ENCODE measurements at places on chromosomes 4 and X.

DNA sequence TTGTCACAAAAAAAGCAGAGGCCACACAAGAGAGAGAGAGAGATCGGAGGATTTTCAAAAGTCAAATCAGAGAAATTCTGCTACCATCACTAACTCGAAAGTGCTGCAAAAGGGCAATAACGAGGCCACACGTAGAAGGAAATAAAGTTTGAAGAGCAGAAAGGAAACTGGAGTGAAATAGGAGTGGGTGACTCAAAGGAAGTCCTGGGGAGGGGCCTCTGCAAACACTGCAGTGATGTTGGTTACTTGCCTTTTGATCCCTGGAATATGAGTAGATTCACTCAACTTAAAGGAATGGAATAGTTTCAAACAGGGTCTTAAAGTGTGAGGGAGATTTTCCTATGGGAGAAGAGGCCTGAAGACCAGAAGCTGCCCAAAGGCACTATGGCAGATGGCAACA lies 663.4 kb upstream of the LCORL start:
- no peak for DNase-seq

DNA sequence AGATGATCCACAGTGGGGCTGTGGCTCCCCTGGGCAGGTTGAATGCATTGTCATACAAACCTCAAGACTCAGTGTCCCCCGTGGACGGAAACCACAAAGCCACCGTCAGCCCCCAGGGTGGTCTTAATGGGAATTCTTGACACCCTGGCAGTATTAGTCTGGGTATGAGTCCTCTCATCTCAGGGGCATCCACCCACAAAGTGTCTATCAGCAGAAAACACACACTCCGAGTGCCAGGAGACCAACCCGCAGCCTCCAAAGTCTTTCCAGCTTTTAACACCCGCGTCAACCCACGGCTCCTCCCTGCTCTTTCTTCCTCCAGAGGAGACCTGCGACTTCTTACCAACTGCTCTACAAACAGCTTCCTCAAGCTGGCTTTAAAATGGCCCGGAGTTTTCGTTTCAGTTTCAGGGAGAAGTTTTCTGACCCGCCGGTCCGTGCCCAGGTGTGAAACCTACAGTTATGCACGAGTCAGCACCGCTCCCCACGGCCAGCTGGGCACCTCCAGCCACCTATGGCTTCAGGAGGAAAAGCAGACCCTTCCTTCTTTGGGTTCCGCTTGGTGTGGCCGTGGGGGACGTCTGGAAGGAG lies 14.4 kb upstream of the ASMTL start:
- no peak for DNase-seq

DNA sequence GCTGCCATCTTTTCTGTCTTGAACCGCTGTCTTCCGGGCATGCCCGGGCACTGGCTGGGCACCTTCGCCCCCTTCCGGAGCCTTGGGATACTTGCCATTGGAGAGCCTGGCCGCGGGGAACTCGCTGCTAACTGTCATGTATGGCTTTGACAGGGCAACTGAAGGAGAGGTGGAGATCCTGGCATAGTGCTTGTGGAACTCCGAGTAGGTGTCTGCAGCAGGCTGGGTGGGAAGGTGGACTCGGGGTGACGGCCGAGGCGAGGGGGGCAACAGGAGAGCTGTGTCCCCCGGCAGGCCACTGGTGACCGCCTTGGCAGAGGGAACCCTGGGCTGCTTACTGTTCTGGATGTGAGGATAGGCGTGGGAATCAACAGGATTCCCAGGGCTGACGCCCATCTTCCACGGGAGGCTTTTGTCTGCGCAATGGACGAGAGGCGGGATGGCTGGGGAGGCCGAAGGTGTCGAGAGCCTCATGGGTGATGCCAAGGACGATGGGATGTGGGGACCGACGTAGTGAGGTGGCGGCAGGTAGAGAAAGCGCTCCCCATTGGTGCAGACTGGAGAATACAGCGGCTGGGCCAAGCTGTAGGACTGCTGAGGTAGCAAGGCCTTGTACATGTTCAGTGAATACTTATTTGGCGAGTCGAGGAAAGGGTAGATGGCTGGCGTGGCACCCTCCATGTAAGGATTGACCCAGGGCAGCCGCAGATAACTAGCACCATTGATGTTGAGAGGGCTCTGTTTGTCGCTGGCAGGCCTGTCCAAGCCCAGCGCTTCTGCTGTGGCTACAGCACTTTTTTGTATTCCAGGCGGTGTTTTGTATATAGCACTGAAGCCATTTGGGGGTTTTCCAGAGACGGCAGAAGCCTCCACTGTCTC lies 23.4 kb downstream of the BCOR start:
- no peak for DNase-seq

GRCh38 chr4:8107146-8107657 lies 51.4 kb downstream of the ABLIM2 start:
- DNase-seq, result no peak

GRCh38 chr4:184810720-184811119 lies 15.0 kb downstream of the ACSL1 start:
- no peak for DNase-seq

DNA sequence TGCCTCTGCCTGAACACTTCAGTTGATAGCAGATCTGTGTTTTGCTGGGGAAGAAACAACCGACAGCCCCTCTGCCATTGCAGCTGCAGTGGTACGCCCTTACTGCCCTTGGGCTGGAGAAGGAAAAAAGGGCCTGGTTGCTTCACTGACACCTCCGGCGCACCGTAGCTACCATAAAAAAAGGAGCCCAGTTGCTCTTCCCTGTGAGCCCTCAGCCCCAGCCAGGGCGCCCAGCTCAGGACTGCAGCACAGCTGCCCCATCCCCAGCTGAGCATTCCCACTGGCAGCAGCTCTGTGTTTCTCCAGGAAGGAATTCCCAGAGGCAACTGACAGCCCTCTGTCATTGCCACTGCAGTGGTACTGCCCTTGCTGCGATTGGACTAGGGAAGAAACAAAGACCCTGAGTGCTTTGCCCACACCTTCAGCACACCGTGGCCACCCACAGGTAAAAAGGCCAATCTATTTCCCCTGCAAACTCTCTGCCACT lies 142.7 kb downstream of the DKK2 start:
- no peak for DNase-seq

DNA sequence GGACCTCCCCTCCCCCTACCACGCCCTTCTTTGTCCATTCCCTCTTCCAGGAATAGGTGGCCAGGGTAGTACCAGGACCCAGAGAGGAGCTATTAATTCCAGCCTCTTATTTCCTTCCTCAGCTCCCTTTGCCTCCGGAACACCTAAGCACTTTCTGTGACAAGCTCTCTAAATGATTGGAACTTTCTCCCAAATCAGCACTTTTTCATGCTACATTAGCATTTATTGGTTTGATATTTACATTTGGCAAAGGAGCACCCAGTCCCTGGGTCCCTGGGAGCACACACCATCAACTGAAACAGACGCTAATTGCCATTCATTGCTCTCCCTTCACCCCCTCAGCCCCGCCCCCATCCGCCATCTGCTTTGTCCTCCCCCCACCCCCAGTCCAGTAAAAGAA lies 182.0 kb upstream of the BCOR start:
- DNase-seq, result no peak

DNA sequence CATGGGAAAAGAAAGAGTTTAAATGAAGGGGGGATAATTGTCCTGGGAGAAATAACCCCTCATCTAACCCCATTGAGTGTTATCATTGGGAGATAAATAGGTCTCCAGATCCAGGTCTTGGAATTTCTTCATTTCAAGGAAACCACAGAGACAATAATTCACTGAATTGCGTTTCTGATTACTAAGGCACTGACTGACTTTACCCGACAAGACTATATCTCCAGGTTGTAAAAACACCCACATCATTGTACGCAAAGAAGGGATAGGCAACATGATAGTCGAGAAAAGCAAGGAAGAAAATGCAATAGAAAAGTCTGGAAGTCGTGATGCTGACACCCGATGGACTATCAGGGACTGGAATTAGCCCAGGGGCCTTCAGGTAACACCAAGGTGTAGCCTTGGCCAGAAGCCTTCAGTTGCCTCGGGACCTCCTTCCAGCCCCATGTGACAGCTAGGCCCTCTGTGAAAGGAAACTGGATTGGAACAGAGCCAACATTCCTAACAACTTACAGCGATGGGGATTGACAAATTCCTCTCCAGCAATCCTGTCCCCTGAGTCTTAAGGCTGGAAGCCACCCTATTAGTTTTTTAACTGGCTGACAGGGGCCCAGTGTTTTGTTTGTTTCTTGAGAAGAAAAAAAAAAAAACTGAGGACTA lies 46.5 kb upstream of the RAB9B start:
- no peak for DNase-seq

DNA sequence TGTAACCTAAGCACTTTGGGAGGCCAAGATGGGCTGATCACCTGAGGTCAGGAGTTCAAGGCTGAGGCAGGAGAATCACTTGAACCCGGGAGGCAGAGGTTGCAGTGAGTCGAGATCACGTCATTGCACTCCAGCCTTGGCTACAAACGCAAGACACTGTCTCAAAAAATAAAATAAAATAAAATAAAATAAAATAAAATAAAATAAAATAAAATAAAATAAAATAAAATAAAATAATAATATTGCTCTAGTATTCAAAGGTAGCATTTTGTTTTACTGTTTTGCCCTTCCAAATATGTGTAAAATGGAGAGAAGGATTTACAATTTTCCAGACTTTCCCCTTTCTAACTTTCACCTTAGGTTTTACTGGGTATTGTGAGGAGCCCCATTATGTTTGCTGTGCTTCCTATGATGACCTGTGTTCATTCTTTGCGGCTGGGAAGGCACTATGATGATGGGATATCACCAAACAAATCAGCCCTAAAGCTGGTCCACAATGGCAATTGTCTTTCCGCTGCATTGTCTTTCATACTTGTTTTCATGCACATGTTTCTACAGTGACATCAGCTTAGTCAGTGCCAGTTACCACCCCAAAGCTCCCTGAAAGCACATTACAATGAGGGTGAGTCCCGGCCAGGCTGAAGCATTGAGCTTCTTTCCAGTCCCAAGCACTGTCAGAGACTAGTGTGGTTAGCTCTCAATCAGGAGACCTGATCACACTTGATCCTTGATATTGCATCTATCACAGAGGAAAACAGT lies 50.8 kb downstream of the DTHD1 start:
- no peak for DNase-seq

- no peak for DNase-seq
These were observed 38.6 kb downstream of the ALG13 start for GRCh38 chrX:111719426-111720210.

DNA sequence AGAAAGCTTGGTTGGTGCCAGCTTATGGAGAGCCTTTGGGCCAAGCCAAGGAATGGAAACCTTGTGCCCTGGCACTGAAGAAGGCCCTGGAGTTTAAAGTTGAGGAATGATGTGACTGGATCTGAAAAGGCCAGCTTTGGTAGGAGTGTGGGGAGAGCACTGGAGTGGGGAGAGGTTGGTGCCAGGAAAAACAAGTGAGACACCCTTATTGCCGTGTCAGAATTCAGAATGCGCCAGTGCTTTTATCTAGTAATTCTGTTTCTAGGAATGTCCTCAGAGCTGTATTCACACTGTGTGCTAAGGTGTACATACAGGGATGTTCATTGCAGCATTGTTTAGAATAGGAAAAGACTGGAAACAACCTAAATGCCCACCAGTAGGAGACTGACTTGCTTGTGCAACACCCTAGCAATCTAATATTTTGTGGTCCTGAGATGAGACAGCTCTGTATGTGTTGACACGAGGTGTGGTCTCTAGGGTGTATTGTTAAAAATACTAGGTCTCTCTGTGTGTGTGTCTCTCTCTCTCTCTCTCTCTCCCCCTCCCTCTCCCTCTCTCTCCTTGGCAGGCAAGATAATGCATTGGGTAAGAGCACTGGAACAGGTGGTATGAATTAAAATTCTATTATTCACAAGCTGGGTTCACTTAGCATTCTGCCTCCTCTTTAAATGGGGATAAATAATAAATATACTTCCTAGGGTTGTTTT lies 107.8 kb downstream of the GATB start:
- no peak for DNase-seq

DNA sequence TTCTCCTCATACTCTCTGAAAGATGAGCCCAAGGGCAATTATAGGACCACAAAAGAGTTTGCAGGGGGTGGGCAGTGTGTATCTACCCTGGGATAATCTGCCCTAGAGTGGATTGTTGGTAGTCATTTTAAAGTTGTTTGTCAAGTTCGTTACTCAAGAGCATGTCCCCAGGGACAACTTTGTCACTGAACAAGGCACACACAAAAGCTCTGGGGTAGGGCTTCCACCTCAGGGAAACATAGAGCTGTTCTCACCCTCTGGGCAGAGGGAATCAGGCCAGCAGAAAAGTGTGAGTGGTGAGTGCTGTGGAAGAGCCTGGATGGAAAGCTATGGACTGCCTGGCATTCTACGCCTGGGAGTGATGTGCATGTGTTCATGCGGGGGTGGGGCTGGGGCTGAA lies 23.3 kb upstream of the LEF1 start:
- no peak for DNase-seq

GRCh38 chrX:78513971-78514738 lies 145.0 kb downstream of the RTL3 start:
- no peak for DNase-seq

GRCh38 chrX:115525486-115525885 lies 35.5 kb upstream of the PLS3 start:
- no peak for DNase-seq

- no peak for DNase-seq
These were observed 29.5 kb downstream of the METTL14 start for GRCh38 chr4:118714682-118715081.

DNA sequence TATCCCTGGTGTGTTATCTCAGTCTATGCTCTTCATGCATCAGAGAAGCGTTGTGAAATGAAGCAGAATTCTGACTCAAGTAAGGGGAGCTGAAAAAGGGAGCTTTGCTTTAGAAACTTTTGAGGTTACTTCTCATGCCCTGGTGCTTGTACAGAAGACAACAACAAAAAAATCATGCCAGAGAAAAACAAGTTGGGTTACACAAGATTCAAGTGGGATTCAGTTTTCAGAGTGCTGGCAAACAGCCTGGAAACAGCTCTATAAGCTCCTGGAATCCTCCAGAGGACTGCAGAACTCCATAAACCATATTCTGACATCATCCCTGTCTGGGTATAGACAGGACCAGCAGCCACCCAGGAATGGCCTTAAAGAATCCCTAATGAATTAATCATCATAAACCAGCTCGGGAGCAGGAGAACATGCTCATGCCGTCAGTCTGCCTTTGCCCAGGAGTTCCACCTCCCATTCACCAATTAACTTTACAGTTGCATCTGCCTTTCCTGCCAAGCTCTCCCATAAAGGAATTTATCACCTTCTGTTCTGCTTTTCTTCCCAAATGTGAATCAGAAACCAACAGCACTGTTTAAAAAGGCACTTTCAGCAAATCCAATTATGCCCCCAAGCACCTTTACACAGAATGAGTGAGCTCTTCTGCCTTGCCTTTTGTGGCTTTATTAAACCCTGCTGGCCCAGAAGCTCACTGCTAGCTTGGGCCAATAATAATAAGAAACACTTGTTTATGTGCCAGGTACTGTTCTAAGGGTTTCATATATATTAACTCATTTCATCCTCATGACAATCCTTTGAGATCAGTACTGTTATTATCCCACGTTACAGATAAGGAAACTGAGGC lies 54.5 kb upstream of the FBXW7 start:
- no peak for DNase-seq

GRCh38 chr4:94351319-94351718 lies 8.7 kb upstream of the HPGDS start:
- no peak for DNase-seq

All from NCI-H774 (cell line).